Bone marrow (tissue), 2 donors: ENCODE measurements at places on chromosomes 1 and 21.

GRCh38 chr1:3455670-3456448 lies 1.4 kb downstream of the ARHGEF16 start:
- DNase-seq, result no peak

- no peak for DNase-seq
Measured at GRCh38 chr1:171860696-171861095, 19.4 kb downstream of the DNM3 start.

DNA sequence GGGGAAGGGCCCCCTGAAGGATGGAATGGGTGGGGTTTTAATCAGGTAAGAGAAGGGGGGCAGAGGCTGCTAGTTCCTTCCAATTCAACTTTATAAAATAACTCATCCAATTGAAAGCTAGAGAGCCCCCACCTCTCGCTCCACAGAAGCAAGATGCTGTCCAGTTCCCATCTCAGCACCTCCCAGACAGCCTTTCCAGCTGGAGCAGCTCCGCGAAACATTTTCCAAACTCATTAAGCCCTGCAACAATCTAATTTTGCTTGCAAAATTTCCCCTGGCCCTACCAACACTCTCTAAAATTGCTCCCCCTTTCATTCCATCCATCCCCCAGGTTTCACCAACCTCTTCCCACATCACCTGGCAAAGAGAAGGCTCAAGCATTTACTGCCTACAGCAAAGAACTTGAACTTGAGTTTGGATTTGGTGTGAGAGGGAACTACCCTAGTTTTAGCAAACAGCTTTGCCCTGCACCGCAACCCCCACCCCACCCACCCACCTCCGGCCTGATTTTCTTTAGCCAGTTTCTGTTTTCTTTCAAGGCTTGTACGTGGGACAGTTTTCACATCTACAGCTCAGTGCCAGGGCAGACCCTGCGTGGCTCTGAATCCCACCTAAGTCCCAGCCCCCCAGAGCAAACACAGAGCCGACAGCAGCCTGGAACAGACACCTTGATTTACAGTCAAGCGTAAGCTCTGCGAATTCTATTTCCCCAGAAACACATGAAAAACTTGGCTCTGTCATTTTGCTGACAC lies 46.7 kb downstream of the SYF2 start:
- DNase-seq, result no peak

GRCh38 chr1:104380003-104380402 lies 630.3 kb downstream of the AMY1C start:
- DNase-seq, result no peak

- no peak for DNase-seq
Measured at GRCh38 chr1:118081387-118081786, 103.6 kb downstream of the SPAG17 start.

GRCh38 chr1:39412892-39413291 lies 78.5 kb upstream of the BMP8A start:
- DNase-seq, result no peak

- no peak for DNase-seq
Measured at GRCh38 chr21:33394260-33394659, 9.0 kb upstream of the IFNGR2 start.

GRCh38 chr1:8239306-8240023 lies 78.4 kb upstream of the SLC45A1 start:
- no peak for DNase-seq

DNA sequence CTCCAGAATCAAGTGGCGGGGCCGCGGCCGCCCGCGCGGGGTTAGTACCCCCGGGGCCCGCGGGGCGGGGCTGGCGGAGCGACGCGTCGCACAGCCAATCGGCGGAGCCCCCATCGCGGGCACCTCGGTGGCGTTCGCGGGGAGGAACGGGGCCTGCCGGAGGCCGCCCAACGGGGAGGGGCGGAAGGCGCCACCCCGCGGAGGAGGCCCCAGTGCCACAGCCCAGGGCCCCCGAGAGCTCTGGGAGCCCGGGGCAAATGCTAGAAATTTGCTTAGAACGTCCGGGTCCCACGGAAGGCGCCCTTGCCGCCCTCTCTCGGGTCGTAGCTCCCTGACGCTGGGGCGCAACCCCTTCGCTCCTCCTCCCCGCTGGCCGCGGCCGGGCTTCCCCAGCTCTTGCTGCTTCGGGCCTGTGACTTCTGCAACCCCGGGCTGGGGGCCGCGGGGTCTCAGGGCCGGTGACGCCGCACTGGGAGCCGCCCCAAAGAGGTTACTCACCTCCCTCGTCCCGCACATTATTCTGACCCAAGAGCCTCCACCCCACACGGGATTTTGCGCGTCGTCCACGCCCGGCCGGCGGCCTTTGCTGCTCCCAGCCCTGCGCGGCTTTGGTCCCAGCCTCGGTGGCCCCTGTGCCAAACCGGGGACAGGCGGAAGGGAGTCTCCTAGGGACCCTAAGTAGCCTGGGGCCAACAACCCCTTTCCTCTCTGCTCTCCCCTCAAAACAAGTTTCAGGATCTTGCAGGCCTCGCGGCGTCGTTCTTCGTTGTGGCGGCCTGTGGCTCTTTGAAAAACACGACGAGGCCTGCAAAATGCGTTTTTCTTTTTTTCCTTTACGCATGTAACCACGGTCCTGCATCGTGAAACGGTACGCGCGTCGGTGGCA lies at the start of gene RUNX3:
Gene RUNX3, minus strand, starts transcription at position 17 of the 886 bp plus-strand sequence. CDS start 408 bp downstream, outside the sequence.
- DNase-seq, result peak; percentile 82

- no peak for DNase-seq
Measured at GRCh38 chr1:163414778-163415177, 93.0 kb downstream of the NUF2 start.

- DNase-seq, result peak; percentile 7
Measured at GRCh38 chr1:59730759-59731478, 83.8 kb upstream of the HOOK1 start.

- no peak for DNase-seq
Measured at GRCh38 chr1:24557711-24558131, 1.8 kb downstream of the NCMAP start.

DNA sequence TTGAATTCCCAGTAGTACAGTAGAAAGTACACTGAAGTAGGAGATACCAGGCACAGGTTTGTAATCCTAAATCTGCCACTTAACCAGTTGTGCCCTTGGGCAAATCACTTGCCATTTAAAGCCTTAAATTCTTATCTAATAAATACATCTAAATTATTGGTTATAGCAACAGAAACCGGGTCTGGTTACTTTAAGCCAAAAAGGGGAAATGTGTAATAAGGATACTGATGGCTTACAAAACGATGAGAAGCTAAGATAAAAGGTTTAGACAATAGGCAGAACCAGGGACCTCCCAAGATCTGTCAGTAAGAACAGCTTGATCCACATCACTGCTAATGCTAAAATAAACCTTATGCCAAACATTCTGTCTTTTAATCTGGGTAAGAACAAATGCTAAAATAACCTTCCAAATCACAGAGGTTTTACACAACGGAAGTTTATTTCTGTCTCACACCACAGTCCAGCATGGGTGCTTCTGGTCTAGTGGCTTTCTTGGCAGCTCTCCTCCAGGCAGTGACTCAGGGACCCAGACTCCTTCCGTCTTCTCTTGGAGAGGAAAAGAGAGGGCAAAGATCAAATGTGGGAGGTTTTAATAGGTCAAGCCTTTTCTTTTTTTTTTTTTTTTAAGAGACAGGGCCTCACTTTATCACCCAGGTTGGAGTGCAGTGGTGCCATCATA lies 16.5 kb upstream of the ZMYM1 start:
- DNase-seq, result peak; percentile 45

- DNase-seq, result no peak
Measured at GRCh38 chr1:32681509-32681908, 21.1 kb downstream of the SYNC start.

GRCh38 chr1:201732351-201732750 lies 96.6 kb upstream of the IPO9 start:
- no peak for DNase-seq

DNA sequence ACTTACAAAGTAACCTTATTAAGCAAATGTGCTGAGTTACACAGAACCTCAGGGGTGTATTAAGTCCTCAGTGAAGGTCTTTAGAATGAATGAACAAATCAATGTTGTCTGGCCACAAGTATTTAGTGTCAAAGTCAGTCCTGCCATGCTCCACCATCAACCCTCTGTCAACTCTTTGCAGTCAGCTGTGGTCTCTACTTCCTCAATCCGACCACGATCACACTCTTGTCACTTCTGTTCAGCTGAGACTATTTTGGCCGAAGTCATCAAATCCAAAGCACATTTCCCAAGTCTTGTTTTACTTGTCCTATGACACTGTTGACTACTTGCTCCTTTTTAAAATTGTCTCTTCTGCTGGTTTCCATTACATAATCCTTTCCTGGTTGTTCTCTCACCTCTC lies 173.5 kb downstream of the ST6GALNAC5 start:
- no peak for DNase-seq

GRCh38 chr1:206502812-206503211 lies 4.5 kb upstream of the RASSF5 start:
- no peak for DNase-seq

- DNase-seq, result no peak
Measured at GRCh38 chr1:151860504-151861187, 7.1 kb upstream of the THEM5 start.

DNA sequence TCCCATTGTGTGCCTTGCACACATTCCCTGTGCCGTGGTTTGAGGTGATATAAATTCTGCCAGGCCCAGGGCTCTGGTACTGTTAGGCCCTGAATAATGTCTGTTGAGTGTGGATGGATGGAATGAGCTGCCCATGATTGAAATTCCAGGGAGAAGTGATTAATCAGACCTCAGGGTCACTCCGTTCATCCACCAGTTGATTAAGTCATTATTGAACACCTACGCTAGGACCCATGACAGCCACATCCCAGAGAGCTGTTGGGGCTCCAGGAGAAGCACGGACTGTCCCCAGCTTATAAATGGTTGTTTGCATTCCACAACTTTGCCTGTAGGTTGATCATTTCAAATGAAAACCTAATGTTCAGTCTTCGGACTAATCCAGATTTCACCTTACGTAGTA lies 98.4 kb downstream of the CNIH3 start:
- no peak for DNase-seq

GRCh38 chr21:41425954-41426675 lies at the start of gene MX1:
TSS of gene MX1 (plus strand) at chr21:41426239. CDS start at chr21:41432071, 5,832 bp downstream.
- peak; percentile 65 for DNase-seq

- DNase-seq, result peak; percentile 13
Measured at GRCh38 chr1:91499904-91500755, 521 bp upstream of the CDC7 start.

GRCh38 chr21:46108827-46109312 lies 11.0 kb downstream of the COL6A2 start:
- no peak for DNase-seq

- no peak for DNase-seq
Measured at GRCh38 chr1:202278751-202279150, 63.0 kb downstream of the UBE2T start.

DNA sequence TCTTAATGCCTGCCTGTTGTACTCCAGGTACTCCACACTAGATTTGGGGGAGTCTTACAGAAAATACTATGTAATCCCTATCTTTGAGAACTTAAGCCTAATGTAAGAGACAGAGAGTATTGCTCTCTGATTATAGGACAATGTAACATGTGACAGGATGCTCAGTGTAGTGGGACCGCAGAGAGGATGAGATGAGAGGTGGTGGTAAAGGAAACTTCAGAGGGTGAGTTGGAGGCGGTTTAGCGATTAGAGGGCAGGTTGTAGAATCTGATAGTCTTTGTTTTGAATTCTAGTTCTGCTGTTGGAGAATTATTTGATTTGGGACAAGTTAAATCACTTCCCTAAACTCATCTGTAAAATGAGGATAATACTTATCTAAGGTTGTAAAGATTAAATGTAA lies 5.4 kb downstream of the SOAT1 start:
- DNase-seq, result no peak

- DNase-seq, result no peak
Measured at GRCh38 chr1:82578086-82578726, 777.5 kb downstream of the ADGRL2 start.

DNA sequence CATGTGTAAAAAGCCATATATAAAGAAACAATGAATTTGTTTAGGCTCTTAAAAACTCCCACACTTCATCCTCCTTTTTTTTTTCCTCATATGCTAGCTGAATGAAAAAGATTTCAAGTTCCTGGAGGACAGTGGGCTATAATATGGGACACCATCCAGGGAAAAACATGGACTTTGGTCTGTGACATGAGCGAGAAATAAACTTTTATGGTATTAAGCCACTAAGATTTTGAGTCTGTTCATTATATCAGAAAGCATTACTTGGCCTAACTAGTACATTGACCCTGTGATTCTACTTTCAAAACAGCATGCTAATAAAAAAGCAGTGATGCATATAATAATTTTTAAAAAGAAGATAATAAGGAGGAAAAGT lies 392.3 kb upstream of the CAMK1G start:
- no peak for DNase-seq

- no peak for DNase-seq
Measured at GRCh38 chr1:3590951-3591865, 20.1 kb downstream of the MEGF6 start.

DNA sequence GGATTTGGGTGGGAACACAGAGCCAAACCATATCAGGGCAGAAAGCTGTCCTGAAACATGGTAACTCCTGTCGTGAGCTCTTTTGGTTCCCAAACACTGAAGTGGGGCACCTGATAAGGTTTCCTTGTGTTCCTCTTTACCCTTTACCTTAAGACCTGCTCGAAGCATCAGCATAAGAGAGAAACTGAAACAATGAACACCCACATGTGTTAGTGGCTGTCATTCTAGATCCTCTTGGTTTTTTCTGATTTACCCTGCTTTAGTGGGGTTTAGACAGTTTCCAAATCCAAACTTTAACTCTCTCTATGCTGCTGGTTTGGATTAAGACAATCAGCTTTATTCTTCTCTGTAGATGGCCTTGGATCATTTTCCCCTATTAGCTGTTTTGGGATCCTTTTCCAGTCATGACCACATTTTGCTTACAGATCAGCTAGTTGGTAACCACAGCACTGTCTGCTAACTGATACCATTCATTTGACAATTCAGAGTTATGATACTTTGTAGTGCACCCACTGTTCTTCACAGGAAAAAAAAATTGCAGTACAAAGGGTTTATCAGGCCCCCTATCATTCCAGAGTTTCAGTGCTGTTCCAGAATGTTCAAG lies 975 bp upstream of the MNDA start:
- DNase-seq, result no peak

DNA sequence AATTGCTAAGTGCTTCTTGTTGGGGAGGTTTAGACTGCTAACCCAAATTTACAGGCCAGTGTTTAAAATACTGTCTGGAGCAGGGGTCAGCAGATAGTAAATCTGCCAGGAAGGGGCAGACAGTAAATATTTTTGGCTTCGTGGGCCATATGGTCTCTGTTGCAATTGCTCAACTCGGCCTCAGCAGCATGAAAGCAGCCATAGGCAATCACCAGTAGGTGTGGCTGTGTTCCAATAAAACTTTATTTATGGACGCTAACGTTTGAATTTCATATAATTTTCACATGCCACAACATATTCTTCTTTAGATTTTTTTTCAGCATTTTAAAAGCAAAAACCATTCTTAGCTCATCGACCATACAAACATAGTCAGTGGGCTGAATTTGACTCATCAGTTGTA lies 172.7 kb downstream of the BRINP2 start:
- no peak for DNase-seq

- no peak for DNase-seq
Measured at GRCh38 chr1:970973-971730, 4.9 kb downstream of the PLEKHN1 start.

- no peak for DNase-seq
Measured at GRCh38 chr1:44484155-44484688, 79.2 kb downstream of the RNF220 start.
